ENCODE measurements at places on chromosomes 11 and 22.
A peak's percentile ranks its signal among the peaks of the same experiment; 100 is the strongest.

GRCh38 chr11:78292109-78292803 is 103.5 kb downstream of the USP35 start:
- DNase-seq, result no peak

DNA sequence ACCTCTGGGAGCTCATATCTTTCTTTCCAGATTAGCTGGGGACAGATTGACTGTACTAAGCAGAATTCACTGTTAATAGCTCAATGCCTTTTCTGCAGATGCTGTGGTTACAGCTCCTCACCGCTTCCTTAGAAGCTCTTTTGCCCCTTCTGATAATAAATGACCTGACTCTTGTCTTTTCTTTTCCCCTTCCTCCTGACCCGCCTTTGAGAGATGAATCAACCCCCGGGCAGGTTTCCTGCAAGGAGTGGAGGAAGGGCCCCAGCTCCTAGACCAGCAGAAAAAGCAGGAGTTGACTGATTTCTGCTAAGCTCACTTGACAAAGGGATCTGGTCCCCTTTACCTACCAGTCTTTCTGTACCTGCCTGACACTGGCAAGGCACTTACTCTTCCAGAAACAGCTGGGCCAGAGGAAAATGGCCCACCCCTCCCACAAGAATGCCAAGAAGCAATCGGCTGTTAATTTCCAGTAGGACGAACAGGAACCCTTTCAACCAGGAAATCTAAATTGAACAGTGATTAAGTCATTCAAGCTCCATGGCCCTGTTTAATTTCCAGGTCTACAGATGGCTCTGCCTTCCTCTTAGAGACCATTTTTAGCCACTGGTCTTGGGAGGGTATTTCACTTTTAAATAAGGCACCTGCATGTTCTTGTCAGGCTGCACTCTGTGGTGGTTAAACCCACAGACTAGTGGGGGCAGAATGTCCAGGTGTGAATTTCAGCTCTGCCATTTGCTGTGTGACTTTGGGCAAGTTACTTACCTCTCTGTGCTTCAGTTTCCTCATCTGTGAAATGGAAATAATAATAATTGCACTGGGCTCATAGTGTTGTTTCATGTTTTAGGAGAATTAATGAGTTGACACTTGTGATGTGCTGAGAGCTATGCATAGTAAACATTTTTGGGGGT is 67.5 kb downstream of the PRR5L start:
- no peak for DNase-seq

GRCh38 chr11:97739932-97740800 is 1280.6 kb upstream of the CNTN5 start:
- no peak for DNase-seq

DNA sequence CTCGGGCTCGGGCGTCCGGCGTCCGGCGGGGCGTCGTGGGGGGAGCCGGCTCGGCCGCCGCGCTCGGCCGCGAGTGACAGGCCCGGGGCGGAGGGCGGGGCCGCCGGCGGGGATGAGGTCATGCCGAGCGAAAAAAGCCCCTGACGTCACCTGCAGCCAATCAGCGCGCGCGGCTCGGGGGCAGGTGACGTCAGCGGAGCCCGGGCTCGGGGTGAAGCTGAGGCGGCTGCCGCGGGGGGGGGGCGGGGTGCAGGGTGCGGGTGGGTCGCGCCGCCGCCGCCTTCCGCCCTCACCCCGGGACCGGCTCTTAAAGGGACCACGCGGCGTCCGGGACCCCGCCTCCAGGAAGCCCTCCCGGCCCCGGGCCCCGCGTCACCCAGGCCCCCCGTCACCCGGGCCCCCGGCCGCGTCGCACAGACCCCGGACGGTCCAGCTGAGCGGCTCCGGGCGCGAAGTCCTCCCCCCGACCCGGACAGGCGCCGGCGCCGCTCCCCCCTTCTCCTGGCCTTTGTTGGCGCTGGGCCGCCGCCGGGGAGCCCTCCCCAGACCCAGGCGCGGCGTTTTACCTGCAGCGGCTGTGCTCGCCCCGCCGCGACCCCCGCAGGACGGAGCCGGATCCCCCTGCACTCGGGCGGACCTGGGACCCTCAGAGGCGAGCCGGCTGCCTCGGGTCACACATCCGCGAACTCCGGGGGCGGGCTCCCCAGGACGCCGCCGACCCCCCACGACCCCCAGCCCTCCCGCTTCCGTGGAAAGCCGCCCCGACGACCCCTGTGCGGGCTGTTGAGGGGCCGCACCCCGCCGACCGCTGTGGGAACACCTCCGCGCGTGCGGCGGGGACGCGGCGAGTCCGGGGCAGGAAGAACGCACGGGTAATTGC is at the start of gene DUSP8:
Gene DUSP8 (minus strand): TSS at position 75 of the 880 bp plus-strand sequence. CDS start 6,445 bp downstream, outside the sequence.
- DNase-seq, result peak; percentile 66

DNA sequence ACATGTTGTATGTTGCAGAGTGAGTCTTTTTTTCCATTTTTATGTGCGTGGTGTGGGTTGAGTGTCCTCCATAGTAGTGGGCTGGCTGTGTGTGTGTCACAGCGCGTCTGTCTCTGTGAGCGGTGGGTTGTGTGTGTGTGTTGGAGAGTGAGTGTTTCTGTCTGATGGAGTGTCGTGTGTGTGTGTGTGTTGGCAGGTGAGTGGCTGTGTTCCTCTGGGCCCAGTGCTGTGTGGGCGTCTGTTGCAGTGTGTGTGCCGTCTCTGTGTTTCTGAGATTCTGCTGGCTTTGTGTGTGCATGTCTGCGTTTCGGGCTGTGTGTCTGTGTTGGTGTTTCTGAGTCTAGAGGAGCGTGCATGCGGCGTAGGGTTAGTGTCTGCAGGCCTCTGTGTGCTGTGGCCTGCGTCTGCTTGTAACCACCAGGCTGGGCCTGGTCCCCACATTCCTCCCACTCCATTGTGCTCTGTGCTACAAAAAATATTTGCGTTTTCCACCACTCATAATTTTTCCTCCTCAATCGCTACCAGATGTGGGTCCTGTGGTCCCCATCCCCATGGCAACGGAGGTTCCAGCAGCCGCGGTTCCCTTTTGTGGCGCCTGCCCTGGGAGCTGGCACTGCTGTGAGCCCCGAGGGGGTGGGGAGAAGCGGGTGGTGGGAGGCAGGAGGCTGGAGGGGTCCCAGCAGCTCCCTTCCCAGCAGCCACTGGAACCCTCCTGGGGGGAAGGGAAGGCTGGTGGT is 15.2 kb downstream of the SCARF2 start:
- no peak for DNase-seq

DNA sequence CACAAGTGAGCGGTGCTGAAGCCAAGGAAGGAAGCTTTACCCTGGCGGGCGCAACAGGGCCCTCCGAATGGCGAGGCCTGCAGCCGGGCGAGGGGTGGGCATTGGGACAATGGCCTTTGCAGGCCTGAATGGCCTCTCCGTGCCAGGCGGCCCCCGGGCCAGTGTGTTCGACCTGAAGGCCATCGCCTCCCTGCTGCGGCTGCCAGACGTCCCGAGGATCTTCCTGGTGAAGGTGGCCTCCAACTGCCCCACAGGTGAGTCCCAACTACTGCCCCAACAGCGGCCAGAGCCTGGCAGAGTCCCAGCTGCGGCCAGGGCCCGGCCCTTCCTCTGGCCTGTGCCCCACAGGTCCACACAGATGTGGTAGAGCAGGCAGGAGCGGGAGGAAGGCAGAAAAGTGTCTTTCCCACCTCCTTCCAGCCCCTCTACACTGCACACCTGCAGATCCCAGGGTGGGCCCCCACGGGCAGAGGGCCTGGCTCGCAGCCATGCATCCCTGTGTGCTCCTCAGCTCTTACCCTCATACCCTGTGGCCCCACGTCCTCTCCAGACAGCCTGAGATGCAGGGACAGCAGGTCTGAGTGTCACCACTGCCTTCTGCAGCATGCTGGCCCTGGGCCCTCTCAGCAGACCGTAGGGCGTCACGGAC is 11.3 kb downstream of the PHLDA2 start:
- DNase-seq, result no peak

DNA sequence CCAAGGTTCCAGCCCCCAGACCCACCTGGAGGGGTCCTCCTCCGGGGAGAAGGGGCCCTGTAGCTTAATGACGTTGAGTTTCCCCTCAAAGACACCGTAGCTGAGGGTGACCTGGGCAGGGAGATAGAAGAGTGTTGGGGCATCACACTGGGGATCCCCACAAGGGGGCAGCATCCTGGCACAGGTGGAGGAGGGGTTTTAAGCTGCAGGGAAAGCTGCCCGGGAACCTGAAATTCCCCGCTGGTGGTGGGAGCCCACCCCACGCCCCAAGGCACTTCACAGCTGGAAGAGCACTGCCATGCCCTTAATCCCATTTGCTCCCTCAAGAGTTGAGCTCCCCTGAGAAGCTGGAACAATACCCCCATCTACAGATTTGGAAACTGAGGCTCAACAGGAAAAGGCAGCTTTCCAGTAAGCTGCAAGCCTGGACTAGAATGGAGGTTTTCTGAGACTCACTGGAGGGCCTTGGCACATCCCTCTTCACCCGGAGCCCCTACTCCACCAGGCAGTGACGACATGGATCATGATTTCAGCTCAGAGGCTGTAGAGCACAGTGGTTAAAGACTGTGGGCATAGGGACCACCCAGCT is 13.7 kb downstream of the MFNG start:
- no peak for DNase-seq

DNA sequence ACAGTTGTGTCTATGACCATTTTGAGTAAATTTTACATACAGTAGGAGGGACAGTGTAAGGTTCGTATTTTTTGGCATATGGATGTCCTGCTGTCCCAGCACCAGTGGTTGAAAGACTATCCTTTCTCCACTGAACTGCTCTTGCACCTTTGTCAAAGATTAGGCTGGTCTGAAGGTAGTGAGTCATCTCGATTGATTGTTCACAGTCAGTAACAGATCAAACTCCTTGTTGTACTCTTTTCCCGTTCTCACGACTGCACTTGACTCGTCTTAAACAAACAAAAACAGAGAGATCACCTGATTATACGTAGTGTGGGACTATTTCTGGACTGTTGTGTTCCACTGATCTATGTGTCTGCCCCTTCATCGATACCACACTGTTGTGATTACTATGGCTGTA is 77.1 kb downstream of the DGCR2 start:
- no peak for DNase-seq

Data from NCI-H526 treated with DMSO at 0.1 percent for 48 hours (cell line).